Fibroblast of skin of left biceps (primary cell): ENCODE measurements at places on chromosomes 12 and 14.
A peak's percentile ranks its signal among the peaks of the same experiment; 100 is the strongest.

DNA sequence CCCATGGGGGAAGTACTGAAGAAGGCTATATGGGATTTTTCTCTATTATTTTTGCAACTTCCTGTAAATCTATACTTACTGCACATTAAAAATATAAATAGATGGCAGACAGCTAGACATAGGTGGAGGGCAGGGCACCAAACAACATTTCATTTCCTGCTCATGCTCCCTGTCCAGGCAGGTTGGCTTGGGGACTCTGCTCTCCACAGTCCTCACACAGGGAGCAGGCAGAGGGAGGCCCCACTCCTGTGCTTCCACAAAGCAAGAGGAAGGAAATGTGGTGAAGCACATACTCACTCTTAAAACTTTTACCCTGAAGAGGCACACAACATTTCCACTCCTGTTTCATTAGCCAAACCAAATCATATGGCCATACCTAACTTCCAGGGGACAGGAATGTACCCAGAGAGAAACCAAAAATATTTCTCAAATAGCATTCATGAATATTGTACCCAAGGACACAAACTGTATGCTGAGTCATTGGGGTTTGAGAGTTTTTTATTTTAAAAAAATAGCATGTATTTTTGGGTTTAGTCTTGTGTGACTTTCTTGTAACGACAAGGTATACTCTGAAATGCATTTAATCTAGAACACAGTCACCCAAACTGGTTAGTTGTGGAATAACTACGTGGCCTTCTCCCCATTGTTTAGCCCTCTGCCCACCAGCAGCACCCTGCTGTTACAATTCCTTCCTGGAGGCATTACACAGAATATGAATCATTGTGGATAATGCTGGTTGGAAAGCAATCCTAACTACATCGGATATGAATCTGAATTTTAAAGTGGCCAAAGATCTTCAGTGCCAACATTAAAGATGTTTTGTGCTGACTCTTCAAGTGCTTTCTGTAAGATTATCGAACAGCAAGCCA is 40.9 kb downstream of the RTN1 start:
- DNase-seq: no peak

GRCh38 chr14:75783184-75783583 is 122.1 kb downstream of the TTLL5 start:
- DNase-seq: no peak

DNA sequence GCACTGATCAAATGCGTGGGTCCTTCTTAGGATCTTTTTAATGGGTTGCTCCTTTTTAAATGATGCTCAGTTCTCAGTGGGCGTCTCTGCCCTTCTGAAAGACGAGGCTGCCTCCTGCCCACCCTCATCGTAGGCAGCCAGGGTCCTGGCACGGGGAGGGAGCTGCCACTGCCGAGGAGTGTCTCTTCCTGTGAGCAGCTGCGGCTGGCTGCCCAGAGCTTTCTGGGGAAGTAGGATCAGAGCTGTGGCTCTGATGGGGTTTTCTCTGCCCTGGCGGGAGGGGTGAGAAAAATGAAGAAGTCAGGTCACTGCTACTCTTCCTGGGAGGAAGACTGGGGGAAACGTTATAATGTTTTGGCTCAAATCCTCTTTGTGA is 31.1 kb upstream of the BEGAIN start:
- DNase-seq: no peak

DNA sequence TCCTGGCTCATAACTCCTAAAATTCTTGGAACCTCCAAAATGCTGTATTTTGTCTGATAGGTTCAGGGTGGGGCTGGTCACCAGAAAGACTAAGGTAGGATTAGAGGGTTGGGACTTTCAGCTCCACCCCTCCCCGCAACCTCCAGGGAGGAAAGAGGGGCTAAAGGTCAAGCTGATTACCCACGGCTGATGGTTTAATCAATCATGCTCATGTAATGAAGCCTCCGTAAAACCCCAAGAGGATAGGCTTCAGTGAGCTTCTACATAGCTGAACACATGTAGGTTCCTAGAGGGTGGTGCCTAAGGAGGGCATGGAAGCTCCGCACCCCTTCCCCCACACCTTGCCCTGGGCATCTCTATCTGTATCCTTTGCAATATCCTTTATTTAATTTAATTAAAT is 60.0 kb downstream of the DGLUCY start:
- no peak for DNase-seq

GRCh38 chr12:121781998-121782979 is 11.2 kb downstream of the RHOF start:
- no peak for DNase-seq

DNA sequence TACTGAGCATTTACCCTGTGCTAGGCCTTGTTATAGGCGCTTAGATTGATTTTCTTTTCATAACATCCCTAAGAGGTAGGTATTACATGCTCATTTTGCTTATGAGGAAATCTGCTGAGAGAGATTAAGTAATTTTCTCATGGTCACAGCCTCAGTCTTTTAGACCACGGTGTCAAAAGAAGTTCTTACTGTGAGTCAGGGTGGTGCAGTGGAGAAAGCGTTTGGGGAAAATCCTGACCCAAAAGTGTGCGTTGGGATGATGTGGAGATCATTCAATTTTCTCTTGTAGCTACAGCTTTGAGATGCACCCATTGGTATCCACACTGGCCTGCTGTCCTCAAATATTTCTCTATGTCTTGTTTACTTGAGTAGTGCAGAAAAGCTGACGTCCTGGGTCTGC is 8.2 kb downstream of the ANG start:
- DNase-seq: no peak

GRCh38 chr12:79397609-79398008 is 293.2 kb downstream of the PAWR start:
- DNase-seq: no peak

GRCh38 chr12:97645726-97646125 is 183.1 kb downstream of the RMST start:
- no peak for DNase-seq

- DNase-seq: no peak
Measured at GRCh38 chr14:25887251-25887878, 710.5 kb downstream of the NOVA1 start.

DNA sequence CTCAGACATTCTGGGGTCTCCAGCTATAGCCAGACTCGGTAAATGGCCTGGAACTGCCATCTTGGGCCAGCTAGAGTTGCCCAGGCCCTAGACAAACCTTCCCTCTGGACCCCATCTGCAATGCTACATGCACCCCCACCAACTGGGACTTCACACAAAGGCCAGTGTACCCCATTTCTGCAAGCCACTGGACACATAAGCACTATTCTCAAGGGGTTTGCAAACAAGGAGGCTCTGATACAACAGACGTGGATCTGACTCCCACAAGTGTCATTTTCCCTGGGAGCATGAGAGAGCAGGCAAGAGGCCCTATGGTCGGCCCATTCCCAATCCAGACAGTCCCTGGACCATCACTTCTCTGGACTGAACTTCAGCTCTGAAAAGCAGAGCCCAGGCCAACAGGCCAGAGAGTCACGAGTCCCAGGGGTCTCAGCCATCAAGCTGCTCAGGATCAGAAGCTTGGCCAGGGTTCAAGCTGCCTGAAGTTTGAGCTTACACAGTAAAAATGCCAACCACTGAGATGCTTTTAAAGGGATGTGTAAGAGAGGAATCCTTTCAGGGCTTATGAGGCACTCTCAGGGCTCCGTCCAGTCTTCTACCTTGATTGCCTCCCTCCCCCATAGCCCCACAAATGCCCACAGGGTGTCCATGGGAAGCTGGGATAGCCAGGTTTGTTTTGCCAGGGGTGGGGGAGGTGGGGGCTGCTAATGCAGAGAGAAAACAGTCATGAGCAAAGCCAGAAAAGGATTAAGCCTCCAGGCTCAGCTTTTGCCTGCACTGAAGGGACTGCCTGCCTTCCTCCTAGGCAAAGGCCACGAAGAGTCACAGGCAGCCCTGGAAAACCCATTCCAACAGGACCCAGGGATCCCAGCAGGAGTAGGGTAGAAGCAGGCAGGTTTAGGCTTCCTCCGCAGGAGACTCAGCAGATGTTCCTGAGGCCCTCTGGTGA is 31.7 kb upstream of the PNMA1 start:
- no peak for DNase-seq

GRCh38 chr12:46351886-46352650 is 20.5 kb downstream of the SLC38A2 start:
- DNase-seq: no peak

DNA sequence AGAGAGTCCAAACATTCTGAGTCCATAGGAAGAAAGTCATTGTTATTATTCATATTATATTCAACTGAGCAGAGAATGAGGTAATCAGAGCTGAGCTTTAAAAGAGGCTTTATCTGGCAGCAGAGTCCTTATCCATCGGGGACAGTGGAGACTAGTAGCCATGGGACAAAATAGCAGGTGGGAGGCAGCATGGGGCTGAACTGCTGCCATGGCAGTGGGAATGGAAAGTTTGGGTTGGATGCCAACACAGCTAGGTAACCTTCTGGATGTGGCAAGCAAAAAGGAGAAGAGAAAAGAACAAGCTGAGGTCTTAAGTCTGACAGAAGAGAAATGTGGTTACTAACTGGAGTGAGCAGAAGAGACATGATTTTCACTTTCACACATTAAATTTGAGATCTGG is 71.0 kb upstream of the CDKN3 start:
- DNase-seq: no peak

DNA sequence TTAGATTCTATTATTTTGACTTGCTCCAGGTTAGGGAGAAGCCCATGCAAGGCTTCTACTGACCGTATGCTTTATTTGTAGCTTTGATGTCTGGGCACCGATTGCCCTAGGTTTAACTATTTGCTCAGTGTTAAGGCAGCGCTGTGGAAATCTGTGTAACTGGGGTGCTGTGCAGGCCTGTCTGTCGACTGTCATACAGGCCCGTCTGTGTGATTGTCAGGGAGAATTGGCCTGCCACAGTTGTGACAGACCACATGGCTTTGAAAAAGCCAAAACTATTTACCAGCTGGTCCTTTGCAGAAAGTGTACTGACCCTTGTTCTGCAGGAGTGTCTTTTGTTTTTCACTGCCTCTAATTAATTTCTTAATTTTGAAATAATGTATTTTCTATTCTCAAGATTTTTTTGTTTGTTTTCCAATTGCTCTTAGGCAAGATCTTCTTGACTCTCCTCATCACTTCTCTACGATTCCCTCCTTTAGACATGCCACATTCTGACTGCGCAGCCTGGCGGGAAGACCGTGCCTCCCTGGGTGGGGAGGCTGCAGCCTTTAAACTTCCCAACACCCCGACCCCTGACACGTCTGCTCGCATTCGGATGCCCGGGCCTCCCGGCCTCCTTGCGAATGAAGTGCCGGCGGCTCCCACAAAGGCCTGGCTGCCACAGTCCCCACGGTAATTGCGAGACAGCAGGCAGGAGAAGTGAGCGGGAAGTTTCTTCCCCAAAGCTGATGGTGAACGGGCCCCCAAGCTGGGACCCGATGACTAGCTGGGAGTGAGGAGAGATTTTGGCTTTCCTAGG is 99.0 kb upstream of the EVL start:
- DNase-seq: no peak

DNA sequence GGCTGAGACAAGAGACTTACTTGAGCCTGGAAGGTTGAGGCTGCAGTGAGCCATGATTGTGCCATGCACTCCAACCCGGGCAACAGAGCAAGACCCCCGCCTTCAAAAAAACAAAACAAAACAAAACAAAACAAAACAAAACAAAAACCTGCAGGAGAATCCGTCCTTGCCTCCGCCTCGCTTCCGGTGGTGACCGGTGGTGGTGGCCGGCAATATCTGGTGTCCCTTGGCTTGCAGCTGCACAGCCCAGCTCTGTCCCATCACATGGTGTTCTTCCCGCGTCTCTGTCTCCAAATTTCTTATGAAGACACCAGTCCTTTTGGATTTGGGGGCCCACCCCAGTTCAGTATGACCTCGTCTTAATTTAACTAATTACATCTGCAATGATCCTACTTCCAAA is 10.0 kb downstream of the SMIM41 start:
- DNase-seq: no peak

- peak; percentile 24 for DNase-seq
Measured at GRCh38 chr12:49741882-49742620, 694 bp downstream of the TMBIM6 start.
